Activated CD8-positive, alpha-beta memory T cell treated with anti-CD3 and anti-CD28 coated beads, Interleukin-2, amount 50 U/mL, for 48 hours (primary cell): ENCODE measurements at places on chromosomes 5 and 9.
A peak's percentile ranks its signal among the peaks of the same experiment; 100 is the strongest.

- no peak for DNase-seq
Observed at GRCh38 chr9:128802482-128802881, 15.4 kb downstream of the TBC1D13 start.

DNA sequence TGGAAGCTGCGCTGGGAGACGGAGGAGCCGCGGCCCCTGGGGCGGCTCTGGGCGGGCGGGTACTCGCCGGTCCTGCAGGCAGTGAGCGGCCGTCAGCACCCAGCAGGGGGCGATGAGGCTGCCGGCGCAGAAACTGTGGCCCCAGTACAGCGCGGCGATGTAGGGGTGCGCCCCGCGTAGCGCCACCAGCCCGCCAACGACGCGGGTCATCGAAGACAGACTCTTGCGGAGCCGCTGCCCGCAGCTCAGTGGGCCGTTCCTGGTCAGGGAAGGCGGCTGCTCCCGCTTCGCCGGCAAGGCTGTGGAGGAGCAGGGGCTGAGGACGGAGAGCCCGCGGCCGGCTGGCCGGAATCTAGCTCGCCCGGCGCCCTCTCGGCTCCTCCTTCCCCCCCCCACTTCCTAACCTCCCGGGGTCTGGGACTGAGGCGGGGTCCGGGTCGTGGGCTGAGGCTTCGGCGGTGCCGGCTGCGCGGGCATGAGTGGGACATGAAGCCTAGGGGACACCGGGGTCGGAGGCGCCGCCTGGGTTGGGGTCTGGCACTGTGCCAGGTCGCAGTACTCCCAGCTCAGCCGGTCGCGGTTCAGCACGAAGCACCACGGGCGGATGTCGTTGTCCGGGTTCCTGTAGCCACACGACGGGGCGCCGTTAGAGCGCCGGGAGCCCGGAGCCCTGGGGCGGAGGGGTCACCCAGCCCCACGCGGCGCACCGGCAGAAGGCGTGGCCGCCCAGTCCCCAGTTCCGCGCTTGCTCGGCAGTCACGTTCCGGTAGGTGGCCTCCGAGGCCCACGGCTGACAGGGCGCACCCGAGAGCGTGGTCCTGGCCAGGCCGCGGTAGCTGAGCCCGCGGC is 3.6 kb upstream of the PFN3 start:
- peak; percentile 91 for DNase-seq

- no peak for DNase-seq
Observed at GRCh38 chr9:72509053-72509452, 12.4 kb upstream of the TMC1 start.

DNA sequence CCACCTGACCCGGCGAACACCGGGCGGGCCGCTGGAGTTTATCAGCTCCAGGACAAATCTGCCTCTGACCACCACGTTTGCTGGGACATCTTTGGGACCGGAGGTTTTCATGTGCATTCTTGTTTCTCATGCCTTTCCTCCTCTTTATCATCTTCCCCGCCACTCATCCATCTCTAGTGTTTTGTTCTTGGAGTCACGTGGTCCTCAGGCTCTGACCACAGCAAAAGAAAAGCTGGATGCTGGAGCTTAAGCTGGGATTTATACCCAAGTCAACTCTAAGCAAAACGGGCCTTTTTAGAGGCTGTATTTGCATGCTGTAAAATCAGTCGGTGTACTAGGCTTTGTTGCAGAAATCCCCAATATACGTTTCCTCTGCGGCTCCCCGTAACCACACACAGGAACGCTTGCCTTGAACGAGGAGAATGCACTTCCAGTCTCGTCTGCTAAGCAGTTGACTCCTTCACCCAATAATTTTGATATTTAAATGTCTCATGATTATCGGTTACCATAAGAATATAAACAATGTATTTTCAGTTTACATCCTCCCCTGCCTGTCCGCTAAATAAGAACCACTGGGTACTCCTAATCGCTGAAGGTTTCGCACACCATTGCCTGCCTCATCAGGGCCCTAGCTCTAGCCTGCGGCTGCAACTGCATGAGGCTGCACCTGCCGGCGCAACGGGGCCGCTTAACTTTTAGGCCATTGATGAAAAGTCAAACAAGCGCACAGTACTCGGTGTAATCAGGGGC is 560 bp upstream of the NDUFS6 start:
- no peak for DNase-seq

- DNase-seq, result no peak
Observed at GRCh38 chr5:91956738-91957137, 573.6 kb upstream of the ARRDC3 start.

DNA sequence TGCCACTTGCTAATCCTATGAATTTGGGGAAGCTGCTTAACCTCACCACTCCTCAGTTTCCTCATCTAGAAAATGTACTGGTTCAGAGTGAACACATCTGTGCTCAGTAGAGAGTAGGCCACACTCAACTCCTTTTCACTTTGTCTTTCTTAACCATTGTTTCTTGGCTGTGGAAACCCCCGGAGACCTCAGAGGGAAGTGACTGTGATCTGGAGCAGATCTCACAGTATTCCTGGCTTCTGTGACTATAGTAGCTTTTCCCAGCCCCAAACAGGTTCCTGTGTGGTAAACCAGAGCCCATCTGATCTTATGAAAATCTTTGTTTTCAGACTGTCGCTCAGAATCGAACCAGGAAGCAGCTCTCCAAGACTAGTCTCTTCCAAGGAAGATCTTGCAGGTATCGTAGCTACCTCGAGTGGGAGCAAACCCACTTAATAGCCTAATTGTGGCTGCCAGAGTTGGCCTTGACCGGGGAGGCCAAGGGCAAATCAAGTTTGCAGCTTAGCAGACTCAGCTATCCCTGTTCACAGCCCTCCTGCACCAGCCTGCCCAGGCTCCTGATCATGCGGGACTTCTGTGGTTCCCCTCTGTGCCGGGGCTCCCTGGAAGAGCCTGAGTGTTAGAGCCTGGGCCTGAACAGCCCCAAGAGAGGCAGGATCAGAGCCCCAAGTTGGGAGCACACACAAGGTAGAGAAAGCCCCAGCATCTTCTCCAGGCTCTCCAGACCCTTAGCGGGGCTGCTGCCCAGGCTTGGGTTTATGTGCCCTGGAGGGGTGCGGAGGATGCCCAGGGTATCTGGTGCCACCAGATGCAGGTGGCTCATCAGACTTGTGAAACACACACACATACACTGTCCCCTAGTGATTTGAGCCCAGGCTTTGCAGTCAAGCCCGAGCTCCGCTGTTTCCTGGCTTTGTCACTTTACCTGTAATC is 52.2 kb upstream of the ANGPTL2 start:
- peak; percentile 34 for DNase-seq

GRCh38 chr9:71928376-71928775 is 16.9 kb downstream of the C9orf85 start:
- DNase-seq, result no peak

GRCh38 chr5:173056783-173057061 is 570 bp downstream of the CREBRF start:
- no peak for DNase-seq

- no peak for DNase-seq
Observed at GRCh38 chr5:120771202-120771601, 307.1 kb downstream of the PRR16 start.

- no peak for DNase-seq
Observed at GRCh38 chr9:127388856-127389238, 8.1 kb upstream of the SLC2A8 start.

GRCh38 chr9:121683652-121684051 is 32.2 kb downstream of the DAB2IP start:
- DNase-seq, result no peak

DNA sequence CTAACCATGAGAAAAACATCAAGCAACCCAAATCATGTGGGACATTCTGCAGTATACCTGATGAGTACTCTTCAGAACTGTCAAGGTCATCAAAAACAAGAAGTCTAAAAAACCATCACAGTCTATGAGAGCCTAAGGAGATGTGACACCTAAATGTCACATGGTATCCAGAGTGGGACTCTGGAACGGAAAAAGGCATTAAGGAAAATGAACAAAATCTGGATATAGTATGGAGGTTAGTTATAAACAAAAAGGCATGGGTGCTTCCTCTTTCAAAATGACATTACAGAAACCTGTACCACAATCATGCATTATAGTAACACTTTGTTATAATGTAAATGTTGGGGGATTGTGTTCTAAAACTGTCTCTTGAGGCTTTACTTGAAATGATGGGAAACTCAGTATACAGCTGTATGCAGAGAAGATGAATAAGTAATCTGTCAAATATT is 47.4 kb downstream of the PRKACG start:
- no peak for DNase-seq

DNA sequence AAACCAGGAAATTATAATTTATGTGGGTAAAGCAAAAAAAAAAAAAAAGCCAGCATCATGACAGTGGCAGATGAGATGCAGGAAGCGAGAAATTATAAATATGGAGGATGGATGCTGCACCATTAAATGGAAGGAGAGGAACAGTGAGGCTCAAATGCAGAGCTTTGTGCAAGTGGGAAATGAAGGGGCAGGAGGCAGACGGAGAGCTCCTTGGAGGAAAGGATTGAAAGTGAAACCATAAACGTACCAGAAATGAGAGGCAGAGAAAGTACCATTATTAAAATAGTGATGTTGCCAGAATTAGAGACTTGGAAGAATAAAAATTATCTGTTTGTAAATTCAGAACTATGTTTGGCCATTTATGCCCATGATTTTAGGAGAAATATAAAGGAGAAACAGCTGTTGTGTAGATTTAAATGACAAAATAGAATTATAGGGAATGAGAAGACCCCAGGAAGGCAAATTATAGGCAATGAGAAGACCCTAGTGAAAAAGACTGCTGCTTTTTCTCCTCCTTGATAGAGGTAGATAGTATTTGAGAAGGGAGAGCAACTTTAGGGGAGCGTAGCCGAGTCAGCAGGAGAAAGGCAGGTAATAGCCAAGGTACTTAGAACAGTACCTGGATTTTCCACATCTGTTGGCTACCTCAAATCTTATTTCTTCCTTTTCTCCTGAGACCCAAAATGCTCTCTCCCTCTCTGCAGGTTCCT is 341.0 kb upstream of the CD180 start:
- no peak for DNase-seq

- DNase-seq, result no peak
Observed at GRCh38 chr9:137866226-137867141, 11.1 kb upstream of the CACNA1B start.
